ENCODE measurements at places on chromosomes 7 and 10. TPM values are rescaled to one million over a fixed set of nuclear protein-coding genes. Genes with fewer than 3 reads are reported as not detected.

The OR13A1 gene
- not detected for total RNA-seq

The TFPI2 gene
- total RNA-seq = not detected

- H3K4me3 ChIP-seq = peak overlapping the region; percentile 80
- H3K36me3 ChIP-seq = peaks cover 8% of the 10 kb centered on the region
- H3K27me3 ChIP-seq = no peaks in the 10 kb centered on the region
- no peak overlapping the region for H3K27ac ChIP-seq
These were observed 2.1 kb downstream of the CASD1 start for GRCh38 chr7:94511718-94512117.

DNA sequence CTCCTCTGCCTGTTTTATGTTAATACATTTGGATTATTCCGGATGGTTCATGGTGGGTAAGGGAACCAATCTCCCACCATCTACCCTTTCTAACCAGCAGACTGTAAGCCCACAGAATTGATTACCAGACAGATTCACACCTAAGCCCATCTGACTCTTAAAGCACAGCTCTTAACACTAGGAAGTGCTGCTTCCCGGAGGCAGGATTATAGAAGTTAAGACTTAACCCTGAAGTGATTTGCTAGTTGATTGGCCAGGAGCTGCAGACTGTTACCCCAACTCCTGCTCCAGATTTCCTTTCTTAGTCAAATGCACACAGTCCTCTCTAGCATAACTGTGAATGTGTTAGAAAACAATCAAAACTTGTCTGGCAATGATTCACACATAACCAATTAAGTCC lies 221.7 kb downstream of the CDK14 start:
- peaks cover 6% of the 10 kb centered on the region for H3K4me1 ChIP-seq
- DNase-seq = no peak
- no peak overlapping the region for H3K4me3 ChIP-seq
- peaks cover 8% of the 10 kb centered on the region for H3K27me3 ChIP-seq
- no peak overlapping the region for H3K27ac ChIP-seq

DNA sequence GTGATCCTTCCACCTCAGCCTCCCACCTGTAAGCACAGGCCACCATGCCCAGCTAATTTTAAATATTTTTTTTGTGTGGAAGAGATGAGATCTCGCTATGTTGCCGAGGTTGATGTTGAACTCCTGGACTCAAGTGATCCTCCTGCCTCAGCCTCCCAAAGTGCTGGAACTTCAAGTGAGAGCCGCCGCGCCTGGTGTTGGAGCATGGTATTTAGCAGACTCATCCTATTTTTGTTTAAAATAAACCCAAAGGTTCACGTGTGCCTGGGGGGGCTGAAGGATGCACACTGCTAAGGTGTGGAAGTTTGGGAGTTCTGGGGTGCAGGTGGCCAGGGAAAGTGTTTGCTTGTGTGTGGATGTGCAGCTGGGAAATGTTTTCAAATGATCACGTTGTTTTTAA lies 18.1 kb downstream of the PDGFA start:
- no peak for DNase-seq
- no peak overlapping the region for H3K4me3 ChIP-seq
- H3K4me1 ChIP-seq = peaks cover 5% of the 10 kb centered on the region

GRCh38 chr10:132281915-132282666 lies 25.7 kb downstream of the STK32C start:
- no peaks in the 10 kb centered on the region for H3K4me1 ChIP-seq
- no peak for DNase-seq
- no peak overlapping the region for H3K4me3 ChIP-seq

- H3K4me3 ChIP-seq = no peak overlapping the region
- peaks cover 6% of the 10 kb centered on the region for H3K36me3 ChIP-seq
- DNase-seq = no peak
- no peaks in the 10 kb centered on the region for H3K27me3 ChIP-seq
These were observed 74.1 kb upstream of the ANK3 start for GRCh38 chr10:60463746-60464145.

GRCh38 chr7:17101207-17101696 lies 197.2 kb upstream of the AHR start:
- peaks cover 11% of the 10 kb centered on the region for H3K4me1 ChIP-seq
- H3K36me3 ChIP-seq = no peaks in the 10 kb centered on the region
- no peak for DNase-seq
- no peak overlapping the region for H3K27ac ChIP-seq

- H3K4me1 ChIP-seq = peaks cover 37% of the 10 kb centered on the region
- H3K4me3 ChIP-seq = no peak overlapping the region
- DNase-seq = no peak
These were observed 40.7 kb downstream of the RALA start for GRCh38 chr7:39664057-39664456.

- H3K27me3 ChIP-seq = no peaks in the 10 kb centered on the region
- peaks cover 8% of the 10 kb centered on the region for H3K36me3 ChIP-seq
- H3K4me1 ChIP-seq = peaks cover 2% of the 10 kb centered on the region
- no peak overlapping the region for H3K27ac ChIP-seq
- H3K4me3 ChIP-seq = no peak overlapping the region
- no peak for DNase-seq
These were observed 45.0 kb downstream of the ESYT2 start for GRCh38 chr7:158784270-158784669.
